ENCODE measurements at places on chromosomes 13 and 19.

GRCh38 chr19:48419158-48419920 lies 25.9 kb downstream of the GRIN2D start:
- DNase-seq = peak; percentile 51

DNA sequence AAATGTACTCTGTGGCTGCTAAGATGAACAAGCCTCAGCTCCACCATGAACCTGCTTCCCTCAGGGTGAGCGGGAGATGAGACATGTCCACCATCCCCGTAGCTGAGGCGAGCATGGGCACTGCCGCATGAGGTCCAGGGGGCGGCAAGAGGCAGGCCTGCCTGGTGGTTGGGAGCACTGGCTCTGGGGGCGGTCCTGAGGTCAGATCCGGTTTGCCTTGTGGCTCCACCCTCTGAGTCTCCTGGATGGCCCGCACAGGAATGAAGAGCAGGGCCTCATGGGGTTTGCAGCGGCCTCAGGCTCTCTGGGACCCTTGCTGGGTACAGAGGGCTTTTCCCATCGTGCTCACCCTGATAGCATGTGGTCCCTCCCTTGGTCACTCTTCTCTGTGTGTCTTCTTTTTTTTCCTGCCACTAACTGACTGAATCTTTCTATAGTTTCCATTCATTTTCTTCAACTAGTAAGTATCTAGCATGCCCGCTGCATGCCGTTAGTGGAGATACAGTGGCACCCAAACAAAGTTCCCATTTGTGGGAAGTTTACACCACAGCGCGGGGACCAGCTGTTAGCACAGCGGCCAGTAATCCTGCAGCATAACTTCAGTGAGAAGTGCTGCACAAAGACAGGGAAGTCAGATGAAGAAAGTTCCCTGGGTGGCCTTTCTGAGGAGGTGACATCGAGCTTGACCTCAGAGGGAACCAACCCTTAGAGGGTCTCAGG lies 37.3 kb downstream of the CAPN12 start:
- no peak for DNase-seq

- DNase-seq = no peak
Observed at GRCh38 chr19:35249848-35250711, 1.3 kb downstream of the LSR start.

DNA sequence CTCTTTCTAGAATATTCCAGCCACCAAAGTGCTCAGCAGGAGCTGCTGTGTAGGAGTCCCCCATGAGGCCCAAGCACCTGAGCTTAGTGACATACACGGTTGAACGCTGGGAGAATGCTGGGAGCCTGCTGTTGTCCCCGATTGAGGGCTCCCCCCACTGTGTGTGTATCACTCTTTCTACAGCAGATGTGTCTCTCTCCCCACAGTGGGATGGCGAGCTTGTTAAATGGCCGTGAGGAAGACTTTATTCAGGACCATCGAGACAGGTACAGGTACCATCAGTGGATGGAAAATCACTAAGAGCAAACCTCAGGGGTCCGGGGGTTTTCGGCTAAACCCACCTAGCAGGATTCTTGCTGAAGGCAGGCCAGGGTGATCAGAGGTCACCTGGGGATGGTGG lies 22.7 kb downstream of the EPN1 start:
- DNase-seq = no peak

- DNase-seq = no peak
Observed at GRCh38 chr19:49094505-49095482, 9.5 kb downstream of the SNRNP70 start.

DNA sequence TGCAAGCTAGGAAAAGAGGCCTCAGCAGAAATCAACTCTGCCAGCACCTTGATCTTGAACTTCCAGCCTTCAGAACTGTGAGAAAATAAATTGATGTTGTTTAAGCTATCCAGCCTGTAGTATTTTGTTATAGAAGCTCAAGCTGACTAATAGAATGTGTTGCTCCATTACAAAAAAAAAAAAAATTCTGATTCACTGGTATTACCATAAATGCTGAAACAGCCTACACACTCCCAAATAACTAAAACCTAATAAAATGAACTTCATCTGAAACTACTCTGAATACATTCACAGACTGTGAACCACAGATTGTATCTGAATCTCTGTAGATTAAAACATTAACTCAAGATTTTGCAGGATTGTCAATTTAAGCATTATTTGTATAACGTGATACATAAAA lies 49.5 kb downstream of the RAP2A start:
- DNase-seq = no peak

GRCh38 chr13:72700509-72700908 lies 26.9 kb downstream of the MZT1 start:
- no peak for DNase-seq

DNA sequence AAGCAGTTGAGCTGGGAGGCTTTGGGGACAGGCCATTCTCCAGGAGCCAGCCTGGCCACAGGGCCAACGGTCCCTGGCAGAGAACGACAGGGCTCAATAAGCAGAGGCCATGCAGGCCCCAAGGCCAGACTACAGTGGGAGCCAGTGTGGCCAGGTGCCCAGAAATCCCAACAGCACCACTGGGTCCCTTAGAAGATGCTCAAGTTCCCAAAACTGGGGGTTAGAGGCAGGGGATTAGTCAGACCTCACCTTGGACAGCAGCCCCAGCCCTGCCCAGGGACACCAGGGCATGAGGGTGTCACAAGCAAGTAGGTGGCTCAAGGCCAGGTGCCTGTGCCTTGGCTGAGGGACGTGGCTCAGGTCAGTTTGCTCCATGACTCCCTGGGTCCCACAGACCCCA lies 12.8 kb downstream of the SCGB2B2 start:
- DNase-seq = no peak

DNA sequence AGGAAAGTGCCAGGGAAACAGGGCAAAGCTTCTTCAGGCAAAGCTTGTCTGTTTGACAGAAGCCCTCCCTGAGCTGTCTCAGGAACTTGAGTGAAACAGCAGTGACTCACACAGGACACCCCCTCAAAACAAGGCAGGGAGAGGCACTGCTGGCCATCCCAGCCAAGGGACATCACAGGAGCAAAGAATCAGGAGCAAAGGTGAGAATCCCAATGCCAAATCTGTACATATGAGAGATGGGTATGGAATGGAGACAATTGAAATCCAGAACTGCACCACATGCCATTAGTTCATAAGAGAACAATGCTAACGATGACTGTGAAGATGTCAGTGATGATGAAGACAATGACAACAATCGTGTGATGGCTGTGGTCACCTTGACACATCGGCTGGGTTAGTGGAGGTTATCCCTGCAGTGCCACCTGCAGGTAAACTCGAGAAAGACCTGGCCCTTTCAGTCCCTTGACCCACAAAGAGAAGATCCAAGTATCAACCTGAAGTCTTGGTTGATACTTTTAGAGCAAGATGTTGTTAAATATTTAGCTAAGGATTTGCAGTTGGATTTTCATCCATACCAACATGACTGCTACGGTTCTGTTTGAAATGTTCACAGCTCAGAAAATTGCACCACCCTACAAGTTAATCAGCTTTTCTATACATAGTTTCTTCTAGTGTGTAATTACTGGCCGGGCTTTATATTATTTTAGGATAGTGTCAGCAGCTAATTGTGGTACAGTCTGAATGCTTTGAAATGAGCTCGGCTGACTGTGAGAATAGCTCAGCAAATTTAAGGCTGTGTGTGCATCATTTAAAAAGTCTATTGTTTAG lies 42.0 kb upstream of the IPO5 start:
- no peak for DNase-seq

DNA sequence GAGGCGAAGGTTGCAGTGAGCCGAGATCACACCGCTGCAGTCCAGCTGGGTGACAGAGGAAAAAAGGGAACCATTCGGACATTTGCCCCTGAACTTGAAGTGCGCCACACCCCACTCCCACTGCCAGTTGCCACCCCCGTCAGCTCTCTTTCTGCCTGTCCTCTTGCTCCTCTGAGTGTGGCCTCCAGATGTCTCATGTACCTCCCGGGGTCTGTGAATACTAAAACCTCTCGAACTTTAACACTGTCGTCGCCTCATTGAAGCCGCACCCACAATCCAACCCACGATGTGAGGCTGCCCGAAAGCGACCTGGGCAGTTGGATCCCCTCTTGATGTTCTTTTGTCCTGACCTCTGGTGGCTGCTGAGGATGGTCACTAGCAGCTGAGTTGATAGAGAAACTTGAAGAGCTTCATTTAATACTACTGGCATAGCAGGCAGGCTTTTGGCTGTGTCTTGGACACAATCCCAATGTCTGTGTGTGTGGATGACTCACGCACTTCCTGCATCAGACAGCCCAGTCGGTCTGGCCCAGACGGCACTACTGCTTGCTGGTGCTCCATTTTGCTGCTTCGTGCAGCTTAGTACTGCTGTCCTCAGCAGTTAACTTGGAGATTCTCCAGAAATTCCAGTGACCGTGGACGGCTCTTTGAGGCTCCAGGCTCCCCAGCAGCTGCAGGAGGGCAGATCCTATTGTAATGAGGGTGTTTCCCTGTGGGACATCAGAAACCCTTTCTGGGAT lies 4.2 kb downstream of the FPR3 start:
- DNase-seq = no peak

GRCh38 chr13:27551562-27551961 lies 68.8 kb downstream of the LNX2 start:
- no peak for DNase-seq

DNA sequence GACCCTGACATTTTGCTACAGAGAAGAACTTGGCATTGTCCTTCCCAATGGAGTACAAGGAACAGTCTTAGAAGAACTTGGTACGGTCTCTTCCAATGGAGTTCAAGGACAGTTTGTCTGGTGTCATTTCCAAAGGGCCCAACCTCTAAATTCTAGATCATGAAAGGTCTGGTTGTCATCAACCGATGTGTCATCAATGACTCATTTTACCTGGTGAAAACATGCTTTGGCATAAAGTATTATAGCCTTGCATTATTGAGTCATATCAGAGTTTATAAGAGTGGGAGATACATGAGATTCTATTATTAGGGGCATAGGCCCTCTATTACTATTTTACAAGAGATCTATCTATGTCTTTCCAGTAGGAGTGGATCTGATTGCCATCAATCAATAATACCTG lies 4.3 kb downstream of the CYP2B6 start:
- no peak for DNase-seq

DNA sequence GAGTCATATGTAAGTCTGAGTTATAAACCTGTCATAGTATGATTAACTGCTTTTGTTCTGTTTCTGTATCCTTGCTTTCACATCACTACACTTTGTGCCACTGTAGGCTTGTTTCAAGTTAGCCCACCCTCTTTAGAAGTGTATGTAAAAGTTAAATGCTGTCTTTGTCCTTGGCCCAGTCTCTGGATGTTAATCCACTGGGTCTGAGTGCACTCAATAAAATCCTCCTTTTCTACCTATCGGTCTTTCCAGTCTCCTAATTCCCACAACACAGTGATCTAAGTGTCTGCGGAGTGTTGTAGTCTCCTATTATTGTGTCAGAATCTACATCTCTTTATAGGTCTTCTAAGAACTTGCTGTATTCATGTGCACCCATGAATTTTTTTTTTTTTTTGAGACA lies 14.1 kb downstream of the ZNF429 start:
- DNase-seq = no peak

DNA sequence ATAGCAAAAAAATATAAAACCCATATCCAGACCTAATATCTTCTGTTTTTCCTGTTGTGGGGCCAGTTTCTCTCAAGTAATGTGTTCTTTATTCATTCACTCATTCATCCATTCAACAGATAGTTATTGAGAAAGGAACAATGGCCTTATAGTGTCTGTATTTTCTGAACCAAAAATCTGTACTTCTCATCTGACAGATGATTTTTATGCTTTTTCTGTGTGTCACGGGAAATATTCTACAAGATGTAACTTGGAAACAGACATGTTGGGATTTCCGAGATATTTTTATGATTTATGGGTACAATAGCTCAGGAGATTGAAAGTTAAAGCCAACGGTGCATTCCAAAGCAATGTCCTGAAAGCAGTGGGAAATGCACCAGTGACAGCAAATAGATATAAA lies 5.7 kb downstream of the ACOD1 start:
- DNase-seq = no peak

GRCh38 chr19:40598121-40598917 lies 2.9 kb upstream of the LTBP4 start:
- DNase-seq = peak; percentile 79

- DNase-seq = no peak
Observed at GRCh38 chr13:49517461-49517860, 21.7 kb downstream of the PHF11 start.

- no peak for DNase-seq
Observed at GRCh38 chr13:97302611-97303010, 80.5 kb downstream of the MBNL2 start.

GRCh38 chr13:32039528-32039927 lies 8.0 kb downstream of the FRY start:
- DNase-seq = no peak

GRCh38 chr19:6690160-6690885 lies 20.4 kb upstream of the TNFSF14 start:
- no peak for DNase-seq

- no peak for DNase-seq
Observed at GRCh38 chr19:42508892-42509444, 19.3 kb downstream of the CEACAM1 start.

GRCh38 chr13:76754414-76754813 lies 131.8 kb downstream of the KCTD12 start:
- no peak for DNase-seq

- DNase-seq = no peak
Observed at GRCh38 chr13:99450416-99450815, 50.9 kb upstream of the TM9SF2 start.

DNA sequence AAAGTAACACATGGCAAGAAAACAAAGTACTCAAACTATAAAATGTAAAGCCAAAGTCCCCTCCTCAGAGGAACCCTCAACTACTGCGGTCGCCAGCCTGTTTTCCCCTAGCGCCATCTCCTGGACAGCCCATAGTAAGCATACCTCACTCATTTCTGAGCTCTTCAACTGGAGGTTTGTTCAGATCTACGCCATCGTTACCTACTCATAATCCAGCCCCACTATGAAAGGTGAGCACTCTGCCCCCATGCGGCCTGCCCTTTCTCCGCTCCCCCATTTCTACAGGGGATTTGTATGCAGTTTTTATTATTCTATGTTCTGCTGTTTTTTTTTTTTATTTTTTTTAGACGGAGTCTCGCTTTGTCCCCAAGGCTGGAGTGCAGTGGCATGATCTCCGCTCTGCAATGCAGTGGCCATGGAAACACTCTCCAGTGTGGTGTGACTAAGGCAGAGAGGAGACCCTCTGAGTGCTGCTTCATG lies 26.2 kb downstream of the OPA3 start:
- DNase-seq = peak; percentile 15

DNA sequence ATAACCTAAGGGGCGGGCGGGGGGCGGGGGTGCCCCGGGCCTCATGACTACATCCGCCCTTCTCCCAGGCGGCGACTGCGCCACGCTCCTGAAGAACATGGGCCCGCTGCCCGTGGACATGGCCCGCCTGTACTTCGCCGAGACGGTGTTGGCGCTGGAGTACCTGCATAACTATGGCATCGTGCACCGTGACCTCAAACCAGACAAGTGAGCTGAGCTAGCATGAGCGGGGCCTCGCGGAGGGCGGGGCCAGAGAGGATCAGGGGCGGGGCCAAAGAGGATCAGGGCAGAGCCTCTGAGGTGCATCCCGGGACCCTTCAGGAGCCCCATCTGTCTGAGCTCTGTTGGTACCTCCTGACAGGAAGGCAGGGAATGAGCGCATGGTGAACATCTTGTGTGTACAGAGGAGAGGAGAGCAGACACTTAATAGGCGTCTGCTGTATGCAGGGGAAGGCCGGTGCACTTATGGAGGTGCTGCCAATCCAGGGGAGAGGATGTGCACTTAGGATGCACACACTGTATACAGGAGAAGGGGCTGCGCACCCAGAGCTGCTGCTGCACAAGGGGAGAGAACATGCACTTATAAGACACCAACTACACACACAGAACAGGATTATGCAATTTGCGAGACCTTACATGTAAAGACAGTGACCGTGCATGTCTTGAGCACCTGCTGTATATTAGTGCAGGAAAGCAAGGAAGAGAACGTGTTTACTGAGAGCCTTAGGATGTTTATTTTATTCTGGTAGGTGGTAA lies 20.9 kb upstream of the PIK3R2 start:
- DNase-seq = no peak

- no peak for DNase-seq
Observed at GRCh38 chr19:47188507-47189033, 42.4 kb downstream of the BBC3 start.

Measured in activated T-helper 1 cell treated with anti-CD3 and anti-CD28 coated beads, Interleukin-2, amount 50 U/mL, for 16 hours (primary cell).